A549 treated with CpdA at 1 μM for 4 hours (cell line): ENCODE measurements at places on chromosomes 2 and 18. TPM values are rescaled to one million over a fixed set of nuclear protein-coding genes. Genes with fewer than 3 reads are reported as not detected.

CYS1 gene
- total RNA-seq = 0.90 to 1.3 TPM (median 1.1 TPM) in 5 replicates

CEBPZOS gene
- 39.5 to 52.7 TPM (median 43.0 TPM) in 5 replicates for total RNA-seq

ERFE gene
- total RNA-seq = 6.3 to 8.2 TPM (median 6.9 TPM) in 5 replicates

COL3A1 gene
- 0.09 to 0.28 TPM (median 0.25 TPM) in 5 replicates for total RNA-seq

GCG gene
- not detected in 5 replicates for total RNA-seq

REG1B gene
- not detected in 5 replicates for total RNA-seq

TOGARAM2 gene
- total RNA-seq = 0.06 to 0.31 TPM (median 0.13 TPM) in 4 of 5 replicates, not detected in the other

COL5A2 gene
- 49.4 to 93.9 TPM (median 80.3 TPM) in 5 replicates for total RNA-seq

FSHR gene
- not detected in 5 replicates for total RNA-seq

SOS1 gene
- 12.8 to 16.1 TPM (median 15.6 TPM) in 5 replicates for total RNA-seq

CRYGC gene
- total RNA-seq = not detected in 5 replicates

TEX44 gene
- not detected in 5 replicates for total RNA-seq

ABCG5 gene
- 0.01 TPM in 1 of 5 replicates, not detected in the others for total RNA-seq

SPEG gene
- 5.0 to 7.9 TPM (median 6.9 TPM) in 5 replicates for total RNA-seq

LOXHD1 gene
- not detected in 5 replicates for total RNA-seq
